ENCODE measurements at places on chromosomes 12 and 14. TPM values are rescaled to one million over a fixed set of nuclear protein-coding genes. Genes with fewer than 3 reads are reported as not detected.

ASCL1 gene
- 1.7 TPM for total RNA-seq

DNA sequence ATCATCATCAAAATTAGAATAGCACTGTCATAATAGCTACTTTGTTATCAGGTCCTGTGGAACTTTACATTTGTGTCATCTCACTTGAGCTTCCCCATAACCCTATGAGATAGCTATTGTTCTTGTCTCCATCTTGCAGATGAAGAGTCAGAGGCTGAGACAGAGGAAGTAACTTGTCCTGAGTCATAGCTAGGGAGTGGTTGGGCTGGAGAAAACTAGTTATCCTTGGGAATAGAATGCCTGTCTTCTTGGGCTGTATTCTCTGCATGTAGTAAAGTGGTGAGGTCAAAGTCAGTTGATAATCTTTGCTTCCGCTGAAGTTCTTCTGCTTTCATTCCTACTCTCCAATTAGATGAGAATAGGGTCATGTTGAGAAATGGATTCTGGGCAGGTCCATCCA lies 117.0 kb downstream of the SMOC1 start:
- H3K36me3 ChIP-seq: no peaks in the 10 kb centered on the region
- no peak overlapping the region for H3K27ac ChIP-seq
- no peaks in the 10 kb centered on the region for H3K27me3 ChIP-seq
- no peak for DNase-seq
- H3K4me3 ChIP-seq: no peak overlapping the region

SRP54 gene
- 82.5 TPM for total RNA-seq

DNA sequence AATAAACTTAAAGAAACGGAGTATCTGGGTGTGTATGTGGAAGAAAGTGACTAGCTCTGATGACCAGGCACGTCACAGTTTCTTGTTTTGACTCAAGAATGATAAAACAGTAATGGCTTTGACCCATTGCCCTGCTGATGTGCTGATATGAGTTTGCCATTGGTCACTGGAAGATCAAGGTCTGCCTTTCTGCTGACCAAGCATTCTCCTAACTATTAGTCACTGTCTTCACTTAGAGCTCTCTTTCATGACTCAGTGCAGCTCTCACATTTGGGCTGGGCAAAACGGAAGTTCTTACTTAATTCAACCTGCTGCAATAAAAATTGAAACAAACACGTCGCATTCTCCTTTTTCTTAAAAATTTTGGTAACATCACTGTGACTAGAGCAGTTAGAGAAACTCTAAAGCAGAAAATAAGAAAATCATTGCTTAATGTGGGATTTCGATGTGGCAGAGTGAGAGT lies 366.7 kb downstream of the BTG1 start:
- H3K27me3 ChIP-seq: no peaks in the 10 kb centered on the region
- H3K36me3 ChIP-seq: no peaks in the 10 kb centered on the region
- no peak for DNase-seq
- no peak overlapping the region for H3K4me3 ChIP-seq
- peaks cover 8% of the 10 kb centered on the region for H3K4me1 ChIP-seq
- peak overlapping the region; percentile 19 for H3K27ac ChIP-seq

GRCh38 chr12:18158774-18159557 lies 69.0 kb upstream of the RERGL start:
- H3K36me3 ChIP-seq: no peaks in the 10 kb centered on the region
- H3K4me3 ChIP-seq: no peak overlapping the region
- H3K4me1 ChIP-seq: no peaks in the 10 kb centered on the region
- H3K27ac ChIP-seq: no peak overlapping the region
- DNase-seq: no peak

DNA sequence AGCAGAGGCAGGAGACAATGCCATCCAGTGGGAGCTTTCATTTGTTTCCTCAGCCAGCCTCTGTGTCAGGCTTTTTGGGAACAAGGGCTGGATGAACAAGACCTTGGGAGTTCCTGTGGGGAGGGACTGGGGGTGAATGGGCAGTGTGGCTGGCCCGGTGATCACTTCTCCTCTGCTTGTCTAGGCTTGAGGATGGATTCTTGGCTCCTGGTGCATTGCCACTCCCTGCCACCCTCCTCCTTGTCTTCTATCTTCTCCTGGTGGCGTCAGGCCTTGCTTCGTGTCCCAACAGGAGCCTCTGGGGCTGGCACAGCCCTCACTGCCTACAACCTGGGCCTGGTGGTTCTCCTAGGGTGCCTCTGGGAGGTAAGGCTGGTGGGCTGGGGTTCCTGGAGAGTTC lies 25.0 kb upstream of the KCNA5 start:
- no peak overlapping the region for H3K27ac ChIP-seq
- H3K4me3 ChIP-seq: no peak overlapping the region
- H3K36me3 ChIP-seq: no peaks in the 10 kb centered on the region
- H3K27me3 ChIP-seq: no peaks in the 10 kb centered on the region
- no peak for DNase-seq

- no peaks in the 10 kb centered on the region for H3K27me3 ChIP-seq
- no peak for DNase-seq
- H3K4me1 ChIP-seq: no peaks in the 10 kb centered on the region
- no peak overlapping the region for H3K4me3 ChIP-seq
- H3K36me3 ChIP-seq: no peaks in the 10 kb centered on the region
These were observed 477.5 kb upstream of the CCDC196 start for GRCh38 chr14:66008631-66009030.

GRCh38 chr12:33575346-33575745 lies 135.7 kb upstream of the SYT10 start:
- no peak overlapping the region for H3K27ac ChIP-seq
- no peaks in the 10 kb centered on the region for H3K36me3 ChIP-seq
- no peak for DNase-seq
- no peak overlapping the region for H3K4me3 ChIP-seq

GRCh38 chr12:321606-322326 lies 59.1 kb upstream of the SLC6A13 start:
- no peak overlapping the region for H3K27ac ChIP-seq
- no peaks in the 10 kb centered on the region for H3K4me1 ChIP-seq
- no peaks in the 10 kb centered on the region for H3K27me3 ChIP-seq
- H3K4me3 ChIP-seq: no peak overlapping the region
- DNase-seq: peak; percentile 15

- DNase-seq: no peak
- H3K36me3 ChIP-seq: no peaks in the 10 kb centered on the region
- no peaks in the 10 kb centered on the region for H3K27me3 ChIP-seq
- H3K4me1 ChIP-seq: no peaks in the 10 kb centered on the region
- no peak overlapping the region for H3K4me3 ChIP-seq
- H3K27ac ChIP-seq: no peak overlapping the region
These were observed 320.6 kb upstream of the TBX3 start for GRCh38 chr12:115004470-115005146.

CPM gene
- total RNA-seq: 25.7 TPM

GRCh38 chr14:74350928-74351323 lies 2.7 kb downstream of the VRTN start:
- no peak overlapping the region for H3K27ac ChIP-seq
- no peaks in the 10 kb centered on the region for H3K36me3 ChIP-seq
- no peak for DNase-seq
- H3K4me3 ChIP-seq: no peak overlapping the region

DNA sequence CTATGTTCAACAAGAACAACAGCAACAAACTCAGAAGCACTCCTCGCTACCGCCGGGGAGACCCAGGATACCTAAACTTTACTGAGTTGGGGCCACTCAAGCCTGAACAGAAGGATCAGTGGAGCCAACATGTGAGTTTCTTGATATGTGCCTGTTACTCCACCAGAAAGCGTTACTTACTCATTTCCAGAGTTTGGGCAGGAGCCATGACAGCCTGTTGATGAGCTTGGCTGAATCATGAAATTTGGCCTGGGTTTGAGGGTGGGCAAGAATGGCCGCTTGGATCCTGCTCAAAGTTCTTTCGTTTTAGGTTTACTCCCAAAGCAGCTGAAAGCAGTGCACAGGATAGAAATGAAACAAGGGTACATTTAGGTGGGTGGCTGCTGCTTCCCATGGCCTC lies 12.0 kb upstream of the GALNT6 start:
- no peaks in the 10 kb centered on the region for H3K4me1 ChIP-seq
- no peaks in the 10 kb centered on the region for H3K27me3 ChIP-seq
- no peak overlapping the region for H3K27ac ChIP-seq
- no peak for DNase-seq
- H3K4me3 ChIP-seq: no peak overlapping the region

DNA sequence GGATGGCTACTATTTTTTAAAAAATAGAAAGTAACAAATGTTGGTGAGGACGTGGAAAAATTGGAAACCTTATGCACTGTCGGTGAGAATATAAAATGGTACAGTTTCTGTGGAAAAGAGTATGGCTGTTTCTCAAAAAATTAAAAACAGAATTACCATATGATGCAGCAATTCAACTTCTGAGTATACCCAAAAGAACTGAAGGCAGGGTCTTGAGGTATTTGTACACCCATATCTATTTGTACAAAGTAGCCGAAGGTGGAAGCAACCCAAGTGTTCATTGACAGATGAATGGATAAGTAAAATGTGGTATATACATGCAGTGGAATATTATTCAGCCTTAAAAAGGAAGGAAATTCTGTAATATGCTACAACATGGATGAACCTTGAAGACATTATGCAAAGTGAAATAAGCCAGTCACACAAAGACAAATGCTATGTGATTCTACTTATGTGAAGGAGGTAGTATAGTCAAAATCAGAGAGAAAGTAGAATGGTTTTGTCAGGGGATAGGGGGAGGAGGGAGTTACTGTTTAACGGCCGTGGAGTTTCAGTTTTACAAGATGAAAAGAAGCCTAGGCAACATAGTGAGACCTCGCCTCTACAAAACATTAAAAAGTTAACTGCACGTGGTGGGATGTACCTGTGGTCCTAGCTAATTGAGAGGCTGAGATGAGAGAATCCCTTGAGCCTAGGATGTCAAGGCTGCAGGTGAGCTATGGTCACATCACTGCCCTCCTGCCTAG lies 38.4 kb upstream of the CCT2 start:
- H3K4me1 ChIP-seq: no peaks in the 10 kb centered on the region
- no peak overlapping the region for H3K27ac ChIP-seq
- no peak for DNase-seq
- no peaks in the 10 kb centered on the region for H3K36me3 ChIP-seq
- H3K4me3 ChIP-seq: no peak overlapping the region
- H3K27me3 ChIP-seq: no peaks in the 10 kb centered on the region
